Karpas-422 (cell line): ENCODE measurements at places on chromosomes 2 and 18. TPM values are rescaled to one million over a fixed set of nuclear protein-coding genes. Genes with fewer than 3 reads are reported as not detected.

ARHGEF33 gene
- total RNA-seq = 0.18 TPM in 1 of 2 replicates, not detected in the other

- DNase-seq = no peak
These were observed 43.0 kb downstream of the FIGN start for GRCh38 chr2:163692611-163693482.

DNA sequence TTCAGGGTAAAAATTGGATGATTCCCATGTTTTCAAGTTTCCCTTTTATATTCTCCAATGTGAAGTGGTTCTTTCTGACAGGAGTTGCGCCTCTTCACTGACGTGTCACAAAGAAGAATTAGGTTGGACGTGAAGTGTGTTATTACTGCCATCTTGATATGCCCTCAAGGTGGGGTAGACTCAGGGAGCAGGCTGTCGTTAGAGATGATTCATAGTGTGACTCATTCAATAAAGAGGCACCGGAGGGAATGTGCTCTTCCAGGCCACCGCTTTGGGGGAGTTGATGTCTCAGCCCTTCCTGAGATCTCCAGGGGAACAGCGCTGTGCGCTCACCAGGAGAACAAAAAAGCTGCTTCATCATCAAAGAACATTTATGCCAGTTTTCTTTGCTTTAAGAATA is 3.6 kb upstream of the DGKD start:
- no peak for DNase-seq

GRCh38 chr18:27094621-27095020 is 90.5 kb downstream of the CHST9 start:
- DNase-seq = no peak

GRCh38 chr2:33607905-33608304 is 8.8 kb upstream of the FAM98A start:
- no peak for DNase-seq
